WTC11 (cell line): ENCODE measurements at places on chromosomes 6 and 20.

GRCh38 chr6:165119231-165120020, 190.0 kb downstream of the C6orf118 start:
- H3K27ac ChIP-seq = no peak overlapping the region
- no peak for DNase-seq
- no peaks in the 10 kb centered on the region for H3K27me3 ChIP-seq
- H3K36me3 ChIP-seq = peaks cover 6% of the 10 kb centered on the region
- peaks cover 20% of the 10 kb centered on the region for H3K4me1 ChIP-seq

DNA sequence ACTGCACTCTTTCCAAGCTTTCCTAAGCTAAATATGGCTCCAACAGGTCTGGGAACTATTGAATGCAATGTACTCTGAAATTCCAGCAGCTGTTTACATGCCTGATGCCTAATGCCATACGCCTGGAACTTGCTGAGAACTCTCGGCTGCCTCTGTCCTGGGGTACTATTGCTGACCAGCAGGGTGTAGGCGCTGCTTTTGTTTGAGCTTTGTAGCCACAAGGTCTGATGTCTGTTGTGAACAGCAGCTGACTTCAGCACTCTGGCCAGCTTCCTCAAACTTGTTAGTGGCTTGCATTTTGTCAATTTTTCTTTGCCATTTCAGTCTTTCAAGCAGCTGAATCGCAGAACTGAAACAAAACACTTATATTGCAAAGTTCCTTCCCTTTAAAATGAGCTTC, 26.7 kb downstream of the SAYSD1 start:
- peaks cover 49% of the 10 kb centered on the region for H3K4me1 ChIP-seq
- no peaks in the 10 kb centered on the region for H3K36me3 ChIP-seq
- H3K27me3 ChIP-seq = no peaks in the 10 kb centered on the region; the same call in 1 of the 2 replicates
- no peak overlapping the region for H3K27ac ChIP-seq
- no peak overlapping the region for H3K4me3 ChIP-seq
- peak; percentile 75 for DNase-seq

DNA sequence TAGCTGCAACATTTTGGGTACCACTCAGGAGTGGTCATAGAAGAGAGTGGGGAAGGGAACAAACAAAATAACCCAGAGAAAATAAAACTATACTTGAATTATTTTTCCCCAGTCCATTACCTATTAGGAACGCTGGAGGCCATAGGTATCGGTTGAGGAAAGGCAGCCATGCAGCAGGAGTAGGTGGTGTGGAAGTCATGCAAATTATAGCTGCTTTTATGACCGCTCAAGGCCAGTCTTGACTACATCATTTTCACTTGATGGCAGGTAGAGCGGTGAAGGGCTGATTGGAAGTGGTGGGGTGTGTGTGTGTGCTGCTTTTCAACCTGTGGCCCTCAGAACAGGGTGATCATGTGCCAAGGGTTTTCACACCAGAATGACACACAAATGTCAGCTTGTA, 36.5 kb upstream of the KIF13A start:
- H3K4me3 ChIP-seq = no peak overlapping the region
- H3K27ac ChIP-seq = peak overlapping the region; percentile 96
- DNase-seq = no peak

DNA sequence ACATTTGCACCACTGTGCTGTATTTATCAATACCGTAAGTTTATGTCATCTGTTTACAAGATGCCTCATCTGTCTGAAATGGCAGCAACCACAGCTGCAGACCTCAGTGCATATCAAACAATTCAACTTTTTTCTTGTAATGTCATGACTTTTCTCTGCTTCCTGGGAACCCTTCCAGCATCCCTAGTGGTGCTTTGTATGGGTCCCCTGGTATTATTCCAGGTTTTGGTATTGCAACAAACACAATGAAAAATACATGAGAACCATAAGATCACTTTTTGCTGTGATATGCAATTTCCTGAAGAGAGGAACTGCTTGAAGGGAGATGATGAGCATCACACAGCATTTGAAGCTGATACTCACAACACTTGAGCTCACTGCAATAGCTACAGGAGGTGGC, 12.0 kb upstream of the TXNDC5 start:
- no peaks in the 10 kb centered on the region for H3K4me1 ChIP-seq
- no peak overlapping the region for H3K27ac ChIP-seq

- no peak overlapping the region for H3K4me3 ChIP-seq
- H3K36me3 ChIP-seq = peaks cover 54% of the 10 kb centered on the region
- no peak for DNase-seq
- no peaks in the 10 kb centered on the region for H3K27me3 ChIP-seq
- H3K27ac ChIP-seq = peak overlapping the region; percentile 20; the same call in 1 of the 2 replicates
- H3K4me1 ChIP-seq = peaks cover 18% of the 10 kb centered on the region
These were observed 16.5 kb downstream of the SNHG17 start for GRCh38 chr20:38418509-38419204.
